ENCODE measurements at places on chromosomes 1 and 21.

DNA sequence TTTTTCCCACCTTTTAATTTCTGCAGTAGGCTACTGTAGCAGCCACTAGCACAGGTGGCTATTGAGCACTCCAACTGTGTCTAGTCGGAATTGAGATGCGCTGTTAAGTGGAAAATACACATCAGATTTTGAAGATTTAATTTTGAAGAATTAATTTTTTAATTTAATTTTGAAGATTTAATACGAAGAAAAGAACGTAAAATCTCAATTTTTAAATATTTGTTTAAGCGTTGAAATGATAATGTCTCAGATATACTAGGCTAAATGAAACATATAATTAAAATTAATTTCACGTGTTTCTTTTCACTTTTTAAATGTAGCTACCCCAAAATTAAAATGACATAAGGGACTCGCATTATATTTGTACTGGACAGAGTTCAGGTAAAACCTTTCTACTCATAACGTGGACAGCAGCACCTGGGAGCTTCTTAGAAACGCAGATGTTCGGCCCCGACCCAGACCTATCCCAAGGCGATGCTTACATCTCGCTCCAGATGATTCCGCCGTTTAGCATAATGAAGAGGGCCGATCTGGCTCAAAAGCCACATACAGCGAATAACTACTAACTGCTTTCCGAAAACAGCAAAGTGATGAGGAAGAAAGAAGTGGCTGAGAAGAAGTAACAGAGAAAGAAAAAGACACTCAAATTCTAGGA is 717 bp downstream of the CRYZL1 start:
- DNase-seq, result peak; percentile 38

GRCh38 chr1:233443040-233443760 is 115.7 kb downstream of the MAP3K21 start:
- no peak for DNase-seq

DNA sequence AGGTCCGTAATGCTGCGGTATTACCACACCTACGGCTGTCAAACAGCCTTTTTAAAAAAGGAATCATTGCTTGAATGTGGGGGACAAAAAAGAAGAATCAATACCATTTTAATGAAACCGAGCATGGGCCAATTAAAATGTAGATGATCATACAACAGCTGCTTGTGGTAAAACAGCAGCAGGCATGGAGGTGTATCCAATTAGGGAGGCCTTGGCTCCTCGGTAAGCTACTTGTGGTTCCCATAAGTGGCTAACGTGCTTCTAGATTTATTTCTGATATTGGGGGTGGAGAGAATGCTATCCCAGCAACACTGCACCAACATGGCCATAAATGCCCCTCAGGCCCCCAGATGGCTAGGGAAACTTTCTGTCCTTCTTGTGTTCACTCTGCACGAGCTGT is 1.8 kb downstream of the PTPN14 start:
- DNase-seq, result no peak

- no peak for DNase-seq
Observed at GRCh38 chr1:21165076-21165475, 11.6 kb downstream of the EIF4G3 start.

DNA sequence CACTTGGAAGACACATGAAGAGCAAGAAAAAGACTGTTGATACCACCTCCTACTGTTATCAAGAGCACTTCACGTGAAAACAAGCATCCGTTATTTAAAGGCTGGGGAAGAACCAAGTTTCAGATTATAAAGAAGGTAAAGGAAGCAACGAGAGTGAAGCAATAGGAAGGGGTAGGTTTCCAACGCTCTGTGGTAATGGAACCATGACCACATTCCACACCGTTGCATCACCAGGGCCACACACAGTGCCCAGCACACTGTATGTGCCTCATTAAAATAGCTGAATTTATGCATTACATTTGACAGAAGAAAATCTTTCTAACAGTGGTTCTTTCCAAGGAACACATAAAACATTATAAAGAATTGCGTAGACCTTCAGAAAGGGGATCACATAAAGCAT is 435.8 kb downstream of the MRPL39 start:
- no peak for DNase-seq

GRCh38 chr21:41065539-41065938 is 102.4 kb upstream of the BACE2 start:
- no peak for DNase-seq

- peak; percentile 57 for DNase-seq
Observed at GRCh38 chr1:39102537-39103327, 76.6 kb downstream of the NDUFS5 start.

- DNase-seq, result peak; percentile 17
Observed at GRCh38 chr1:164320790-164321731, 237.9 kb upstream of the PBX1 start.

- DNase-seq, result no peak
Observed at GRCh38 chr1:119007339-119007669, 19.2 kb upstream of the TBX15 start.

- no peak for DNase-seq
Observed at GRCh38 chr1:228410671-228411070, 4.0 kb upstream of the TRIM11 start.

GRCh38 chr1:176786274-176786673 is 323.3 kb downstream of the PAPPA2 start:
- DNase-seq, result no peak

DNA sequence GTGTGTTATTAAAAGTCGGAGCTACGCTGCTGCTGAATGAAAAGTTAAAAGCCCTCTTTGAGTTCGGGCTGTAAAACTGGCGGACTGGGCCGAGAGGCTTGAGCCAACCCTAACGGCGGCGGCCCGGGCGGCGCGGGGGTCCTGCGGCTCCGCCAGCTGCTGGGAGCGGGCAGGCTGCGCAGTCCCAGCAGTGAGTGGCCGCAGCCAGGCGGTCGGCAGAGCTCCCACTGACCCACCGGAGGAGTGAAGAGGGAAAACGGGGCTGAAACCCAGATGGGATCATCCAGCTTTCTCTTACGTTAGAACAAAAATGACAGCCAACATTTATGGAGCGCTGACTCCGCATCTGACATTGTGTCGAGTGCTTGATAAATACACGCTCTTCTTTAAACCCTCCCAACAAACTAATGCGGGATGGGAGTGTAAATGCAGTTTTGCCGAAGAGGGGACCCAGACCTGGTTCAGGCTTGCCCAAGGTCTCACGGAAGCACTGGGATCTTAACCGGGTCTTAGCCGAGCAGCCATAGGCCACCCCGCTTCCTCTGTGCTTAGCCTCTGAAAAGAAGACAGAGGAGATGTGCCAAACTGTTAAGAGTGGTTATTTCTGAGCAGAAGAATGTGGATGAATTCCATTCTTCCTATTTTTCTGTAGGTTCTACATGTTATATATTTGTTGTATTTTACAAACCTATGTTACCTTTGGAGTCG is 3.5 kb downstream of the GRHL3 start:
- DNase-seq, result peak; percentile 32

- no peak for DNase-seq
Observed at GRCh38 chr1:185458670-185459069, 141.6 kb upstream of the IVNS1ABP start.

DNA sequence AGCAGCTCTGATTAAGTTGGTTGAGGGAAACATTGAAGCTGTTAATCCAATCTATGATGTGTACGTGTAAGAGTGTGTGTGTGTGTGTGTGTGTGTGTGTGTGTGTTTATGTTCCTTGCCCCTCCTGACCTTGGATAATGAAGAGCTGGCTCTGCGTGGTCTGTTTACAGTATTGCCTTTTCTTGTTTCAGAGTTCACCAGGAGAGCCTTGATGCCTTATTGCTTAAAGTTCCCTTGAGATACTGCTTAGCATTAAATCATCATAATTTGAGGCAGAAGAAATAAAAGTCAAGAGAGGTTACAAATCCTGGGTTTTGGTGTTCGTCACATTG is 36.4 kb downstream of the CAPN8 start:
- DNase-seq, result no peak

GRCh38 chr1:199780948-199781670 is 246.4 kb upstream of the NR5A2 start:
- no peak for DNase-seq

GRCh38 chr1:209607102-209607794 is 23.7 kb downstream of the CAMK1G start:
- no peak for DNase-seq

GRCh38 chr21:14076143-14076806 is 134.5 kb downstream of the LIPI start:
- no peak for DNase-seq

- no peak for DNase-seq
Observed at GRCh38 chr1:24620678-24621077, 22.4 kb upstream of the SRRM1 start.

GRCh38 chr1:169099561-169099960 is 6.9 kb upstream of the ATP1B1 start:
- DNase-seq, result no peak
